ENCODE measurements at places on chromosomes 12 and 14.

GRCh38 chr12:45200491-45201043 lies 15.3 kb upstream of the ANO6 start:
- no peak for DNase-seq

GRCh38 chr12:72277415-72277814 lies 5.2 kb downstream of the TRHDE start:
- no peak for DNase-seq

DNA sequence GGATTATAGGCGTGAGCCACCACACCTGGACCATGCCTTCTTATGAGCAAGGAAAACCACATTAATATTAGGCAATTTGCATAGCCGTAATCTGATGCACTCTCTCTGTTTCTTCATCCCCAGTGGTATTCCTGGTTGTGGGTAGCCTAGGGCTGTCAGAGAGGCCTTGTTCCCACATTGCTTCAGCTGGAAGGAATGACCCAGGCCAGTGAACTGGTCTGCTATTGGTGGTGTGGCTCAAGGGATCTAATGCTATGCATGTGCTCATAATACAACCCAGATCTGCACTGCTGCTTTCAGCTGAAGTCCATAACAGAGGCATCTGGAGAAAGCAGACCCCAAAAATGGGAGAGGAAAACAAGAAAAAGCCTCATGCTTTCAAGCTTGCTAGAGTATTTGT lies 33.1 kb upstream of the G2E3 start:
- DNase-seq = no peak

DNA sequence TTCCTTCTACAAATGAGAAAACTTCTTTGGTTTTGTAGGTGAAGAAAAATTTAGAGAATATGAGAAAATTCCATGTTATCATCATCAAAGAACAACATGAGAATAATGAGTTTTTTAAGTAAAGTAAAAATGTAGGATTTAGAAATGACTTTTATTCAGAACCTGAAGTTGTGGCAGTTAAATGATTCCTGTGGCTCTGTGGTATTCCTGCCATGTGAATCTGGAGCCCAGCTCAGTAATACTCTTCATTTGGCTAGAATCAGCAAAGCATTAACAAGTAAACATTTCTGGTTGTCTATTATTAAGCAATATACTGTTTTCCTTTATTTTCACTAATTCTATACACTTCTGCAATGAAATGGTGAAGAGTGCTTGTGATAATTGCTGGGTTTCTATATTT lies 95.6 kb upstream of the E2F7 start:
- no peak for DNase-seq

DNA sequence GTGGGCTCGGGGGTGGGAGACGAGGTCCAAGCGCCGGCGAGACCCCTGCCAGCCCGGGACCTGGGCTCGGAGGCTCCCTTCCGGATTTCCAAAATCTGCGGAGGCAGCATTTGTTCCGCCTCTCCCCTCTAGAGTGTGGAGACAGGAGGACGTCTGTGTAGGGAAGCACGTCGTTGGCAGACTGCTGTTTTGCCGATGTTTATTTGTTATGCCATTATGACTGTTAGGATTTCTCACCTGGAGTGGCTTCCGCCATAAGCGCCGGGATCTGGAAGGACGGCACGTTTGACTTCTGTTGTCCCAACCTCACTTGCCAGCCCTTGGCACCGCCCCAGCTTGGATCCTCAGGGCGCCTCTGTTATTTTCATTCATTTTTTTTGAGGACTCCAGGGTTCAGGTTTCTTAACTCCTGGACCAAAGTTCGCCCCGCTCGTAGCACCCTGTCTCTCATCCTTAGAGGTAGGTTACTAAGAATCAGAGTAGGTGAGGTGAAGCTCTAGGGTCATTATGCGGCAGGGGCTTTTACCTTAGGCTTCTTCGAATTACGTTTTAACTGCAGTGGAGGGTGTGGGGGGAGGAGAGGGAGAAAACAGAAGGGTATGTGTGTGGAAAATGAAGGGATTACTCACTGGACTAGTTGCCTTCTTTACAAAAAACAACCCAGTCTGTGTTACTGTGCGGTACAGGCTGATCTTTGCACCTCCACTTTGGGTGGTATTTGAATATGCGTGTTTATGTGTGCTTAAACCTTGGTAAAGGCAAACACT lies 547 bp upstream of the PYGL start:
- DNase-seq = no peak

DNA sequence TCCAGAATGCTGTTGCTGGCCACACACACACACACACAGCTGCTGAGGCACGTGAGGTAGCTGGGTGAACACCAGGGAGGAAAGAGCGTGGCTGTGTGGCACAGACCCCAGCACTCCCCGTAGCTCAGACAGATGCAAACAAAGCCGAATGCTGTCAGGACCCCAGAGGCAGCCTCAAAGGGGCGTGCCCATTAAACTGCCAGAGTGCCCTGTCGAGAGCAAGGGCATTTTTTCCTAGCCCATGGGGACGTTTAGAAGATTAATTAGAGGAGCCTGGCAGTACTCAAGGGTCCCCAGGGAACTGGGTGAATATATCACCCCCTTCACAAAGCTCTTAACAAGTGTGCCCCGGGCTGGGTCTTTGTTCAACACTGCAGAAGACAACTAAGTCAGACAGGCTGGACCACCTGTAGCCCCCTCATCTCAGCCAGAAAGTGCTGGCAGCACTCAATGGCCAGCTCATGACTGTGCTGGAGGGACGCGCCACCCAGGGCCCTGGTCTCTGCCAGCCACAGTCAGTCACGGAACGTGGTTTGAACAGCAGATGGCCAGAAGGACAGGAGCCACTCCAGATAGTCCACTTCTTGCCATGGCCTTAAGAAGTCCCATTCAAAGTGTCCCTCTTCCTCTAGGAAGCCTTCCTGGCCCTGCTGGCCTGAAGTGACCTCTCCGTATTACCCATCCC lies 37.5 kb downstream of the TTC7B start:
- DNase-seq = no peak

GRCh38 chr14:94581127-94581999 lies at the start of gene SERPINA5:
Gene SERPINA5, plus strand, starts transcription at chr14:94581426. Its CDS starts 5,937 bp downstream, at chr14:94587363.
- peak; percentile 48 for DNase-seq

DNA sequence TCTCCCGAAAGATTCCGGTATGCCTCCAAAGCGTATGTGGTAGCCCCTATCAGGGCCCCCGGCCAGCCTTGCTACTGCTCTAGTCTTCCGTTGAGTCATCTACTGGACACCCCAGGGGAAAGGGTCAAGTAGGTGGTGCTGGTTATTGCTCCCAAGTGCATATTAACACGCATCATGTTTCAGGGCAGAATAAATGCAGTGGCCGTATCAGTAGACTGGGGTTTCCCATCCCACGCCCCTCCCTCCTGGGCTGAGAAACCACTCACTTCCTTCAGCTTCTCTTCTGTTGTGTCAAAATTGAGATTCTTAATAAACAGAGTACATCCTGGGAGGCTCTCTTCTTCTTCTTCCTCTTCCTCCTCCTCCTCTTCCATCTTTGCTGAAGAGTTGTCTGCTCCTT lies 39.3 kb downstream of the RBM19 start:
- no peak for DNase-seq

- no peak for DNase-seq
These were observed 912.7 kb upstream of the LRFN5 start for GRCh38 chr14:40694023-40694422.

- no peak for DNase-seq
These were observed 18.5 kb upstream of the DHRS7 start for GRCh38 chr14:60183741-60184140.

GRCh38 chr12:54047160-54047963 lies 6.3 kb upstream of the HOXC4 start:
- DNase-seq = no peak

DNA sequence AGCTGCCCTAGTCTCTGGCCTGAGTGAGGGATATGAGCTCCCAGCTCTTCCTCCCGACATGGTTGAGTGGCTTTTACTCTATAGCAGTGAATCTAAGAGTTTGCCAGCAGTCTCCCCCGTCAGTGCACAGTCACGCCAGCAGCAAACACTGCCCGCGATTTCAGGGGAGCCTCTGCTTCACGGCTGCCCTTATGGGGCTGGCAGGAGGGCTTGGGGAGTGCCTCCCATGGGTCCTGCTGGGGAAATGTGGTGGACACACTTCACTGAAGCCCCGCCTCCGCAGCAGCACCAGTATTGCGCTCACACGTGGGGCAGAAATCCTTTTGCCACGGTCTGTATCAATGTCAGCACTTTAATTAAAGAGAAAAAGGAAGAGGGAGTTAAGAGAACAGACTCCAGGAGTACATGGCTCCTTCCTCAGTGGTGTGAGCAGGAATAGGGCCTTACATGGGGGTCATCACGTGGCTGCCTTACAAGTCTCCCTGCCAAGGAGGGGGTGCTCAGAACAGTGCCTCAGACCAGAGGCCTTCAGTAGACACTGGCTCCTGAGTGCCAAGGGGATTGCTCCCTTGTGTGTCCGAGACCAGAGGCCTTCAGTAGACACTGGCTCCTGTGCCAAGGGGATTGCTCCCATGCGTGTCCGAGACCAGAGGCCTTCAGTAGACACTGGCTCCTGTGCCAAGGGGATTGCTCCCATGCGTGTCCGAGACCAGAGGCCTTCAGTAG lies 55.7 kb downstream of the SFSWAP start:
- no peak for DNase-seq

DNA sequence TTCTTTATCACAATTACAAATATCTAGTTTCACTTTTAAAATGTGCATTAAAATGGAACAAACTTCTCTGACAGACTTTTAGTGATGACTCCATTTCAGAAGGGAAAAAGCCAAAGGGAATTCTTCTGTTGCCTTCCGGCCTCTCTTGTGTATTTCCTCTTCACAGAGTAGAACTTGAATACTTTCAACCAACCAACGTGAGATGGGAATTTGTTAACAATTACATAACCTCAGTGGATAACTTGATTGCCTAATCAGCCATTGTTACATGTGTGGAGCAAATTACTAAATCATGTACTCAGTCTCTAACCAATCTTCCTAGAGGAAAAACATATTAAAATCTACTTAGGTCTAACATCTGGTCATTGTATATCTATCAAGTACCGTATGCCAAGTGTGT lies 291.1 kb downstream of the SYT1 start:
- DNase-seq = no peak

GRCh38 chr12:117080661-117081144 lies 18.5 kb downstream of the TESC start:
- no peak for DNase-seq

GRCh38 chr14:51644217-51644933 lies 7.3 kb upstream of the FRMD6 start:
- DNase-seq = no peak

GRCh38 chr14:92524602-92525185 lies 11.1 kb downstream of the RIN3 start:
- DNase-seq = no peak

DNA sequence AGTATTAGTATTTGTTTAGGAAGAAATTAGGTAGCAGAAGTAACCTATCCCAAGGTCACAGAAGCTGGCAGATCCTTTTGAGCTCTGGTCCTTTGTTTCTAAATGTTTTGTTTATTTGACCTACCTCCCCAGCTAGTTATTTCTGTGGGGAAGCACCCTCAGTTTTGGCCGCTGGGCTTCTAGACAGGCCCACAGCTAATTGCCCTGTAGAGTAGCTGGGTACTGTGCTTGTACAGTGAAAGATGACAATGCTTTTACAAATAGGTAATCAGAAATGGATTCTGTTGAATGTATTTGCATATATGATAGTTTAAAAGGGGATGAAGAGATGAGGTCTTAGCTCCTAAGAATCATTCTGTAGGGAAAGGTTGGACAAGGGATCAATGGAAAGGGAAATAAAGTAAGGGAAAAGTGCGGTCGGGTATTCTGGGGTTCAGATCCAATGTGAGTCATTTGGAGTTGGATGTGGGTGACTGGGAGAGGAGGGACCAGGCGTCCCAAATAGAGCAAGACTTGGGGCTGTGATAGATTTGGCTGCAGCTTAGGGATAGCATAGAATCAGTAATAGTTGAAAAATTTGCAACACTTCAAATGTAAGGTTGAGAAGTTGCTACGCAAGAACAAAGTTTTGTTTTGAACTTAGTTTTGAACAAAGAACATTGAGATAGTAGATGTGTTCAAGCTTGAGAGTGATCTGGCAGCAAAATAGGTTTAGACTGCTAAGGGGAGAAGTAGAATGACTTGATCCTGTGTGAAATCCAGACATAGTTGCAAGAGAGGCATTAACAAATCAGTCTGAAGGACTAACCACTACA lies 3.6 kb downstream of the NUDT4 start:
- DNase-seq = no peak

DNA sequence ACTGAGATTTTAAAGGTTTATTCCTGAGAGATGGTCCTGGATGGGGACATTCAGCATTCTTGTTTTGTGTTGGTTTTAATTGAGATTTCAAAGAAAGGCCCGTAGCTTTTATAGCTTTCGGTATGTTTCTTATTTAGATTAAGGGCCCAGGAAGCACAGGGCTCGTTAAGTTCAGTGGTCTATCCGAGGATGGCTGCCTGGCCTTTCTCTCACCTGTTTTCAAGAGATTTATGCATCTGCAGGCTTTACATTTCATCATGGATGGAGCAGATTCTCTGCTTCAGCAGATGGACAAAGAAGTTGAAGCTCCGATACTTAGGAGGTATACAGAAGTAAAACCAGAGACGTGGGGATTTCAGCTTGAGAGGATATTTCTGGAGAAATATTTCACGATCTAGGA lies 16.0 kb downstream of the FZD10 start:
- no peak for DNase-seq

DNA sequence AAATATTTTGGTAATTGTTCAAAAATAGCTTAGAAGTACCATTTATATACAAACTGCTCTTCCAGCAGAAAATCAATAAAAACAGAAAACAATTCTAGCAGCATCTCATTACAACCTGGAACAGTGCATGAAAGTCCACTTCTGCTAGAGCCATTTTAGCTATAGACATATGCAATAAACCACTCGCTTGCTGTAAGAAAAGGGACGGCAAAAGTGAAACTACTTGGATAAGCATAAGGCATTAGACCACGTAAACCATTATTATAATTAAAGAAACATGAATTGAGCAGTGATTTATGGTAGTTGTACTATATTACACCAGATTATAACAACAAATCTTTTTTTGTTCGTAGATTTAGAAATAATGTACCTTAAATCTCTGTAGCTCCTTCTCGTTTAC lies 48.7 kb downstream of the LRIG3 start:
- no peak for DNase-seq

DNA sequence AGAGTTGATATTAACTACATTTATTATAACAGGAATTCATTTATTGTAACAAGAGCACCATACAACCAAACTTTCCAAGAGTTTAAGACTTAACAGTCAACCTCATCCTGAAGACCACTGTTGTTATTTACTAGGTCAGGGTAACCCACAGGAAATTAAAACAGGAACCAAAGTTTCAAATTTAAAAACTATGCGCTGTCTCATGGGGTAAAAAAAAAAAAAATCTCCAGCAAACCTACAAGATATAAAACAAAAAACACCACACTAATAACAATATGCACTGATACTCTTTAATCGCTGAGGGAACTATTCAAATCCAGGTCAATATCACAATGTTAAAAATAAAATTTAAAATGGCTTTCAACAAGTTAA lies 44.5 kb downstream of the FOXN3 start:
- DNase-seq = no peak

DNA sequence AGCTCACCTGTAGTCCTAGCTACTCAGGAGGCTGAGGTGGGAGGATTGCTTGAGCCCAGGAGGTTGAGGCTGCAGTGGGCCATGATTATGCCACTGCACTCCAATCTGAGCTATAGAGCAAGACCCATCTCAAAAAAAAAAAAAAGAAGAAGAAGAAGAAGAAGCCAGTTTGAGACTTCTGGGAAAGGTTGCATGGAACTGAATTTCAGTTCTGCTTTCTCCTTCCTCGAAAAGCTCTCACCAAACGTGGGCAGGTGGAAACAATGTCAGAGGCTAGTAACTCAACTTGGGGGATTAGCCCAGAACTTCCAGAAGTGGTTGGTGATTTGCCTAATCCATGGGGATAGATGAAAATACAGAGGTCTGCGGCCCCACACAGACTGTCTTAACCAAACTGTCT lies 18.7 kb downstream of the FLVCR2 start:
- DNase-seq = no peak

Measured in K562 (cell line).